ENCODE measurements at places on chromosomes 3 and 15.

- DNase-seq, result no peak
These were observed 60.1 kb downstream of the DCLK3 start for GRCh38 chr3:36704280-36704679.

DNA sequence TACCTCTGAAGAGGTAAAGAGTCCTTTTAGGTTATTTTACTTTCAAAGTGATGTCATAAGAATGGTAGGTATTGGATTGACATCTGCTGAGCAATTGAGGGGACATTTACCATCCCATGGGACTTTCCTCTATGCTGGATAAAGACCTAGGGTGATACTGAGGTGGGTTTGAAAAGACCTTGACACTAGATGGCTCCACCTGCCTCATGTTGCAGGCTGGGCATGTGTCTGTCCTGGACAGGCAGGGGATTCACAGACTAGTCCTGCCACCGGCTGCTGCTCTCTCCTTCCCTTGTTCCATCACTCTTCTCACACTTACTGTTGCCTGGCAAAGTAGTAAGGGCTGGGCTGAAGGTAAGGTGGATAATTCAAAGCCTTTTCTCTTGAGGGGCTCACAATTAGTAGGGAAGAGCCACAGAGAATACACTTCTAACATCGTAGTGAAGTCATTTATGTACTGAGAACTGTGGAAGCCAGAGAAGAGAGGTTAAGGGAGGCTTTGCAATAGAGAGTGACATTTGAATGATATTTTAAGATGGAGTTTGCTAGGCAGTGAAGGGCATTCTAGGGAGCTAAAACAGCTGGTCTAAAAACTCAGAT, 27.7 kb downstream of the TRAK1 start:
- peak; percentile 18 for DNase-seq

GRCh38 chr15:25670025-25670554, 193.0 kb downstream of the ATP10A start:
- DNase-seq, result no peak

DNA sequence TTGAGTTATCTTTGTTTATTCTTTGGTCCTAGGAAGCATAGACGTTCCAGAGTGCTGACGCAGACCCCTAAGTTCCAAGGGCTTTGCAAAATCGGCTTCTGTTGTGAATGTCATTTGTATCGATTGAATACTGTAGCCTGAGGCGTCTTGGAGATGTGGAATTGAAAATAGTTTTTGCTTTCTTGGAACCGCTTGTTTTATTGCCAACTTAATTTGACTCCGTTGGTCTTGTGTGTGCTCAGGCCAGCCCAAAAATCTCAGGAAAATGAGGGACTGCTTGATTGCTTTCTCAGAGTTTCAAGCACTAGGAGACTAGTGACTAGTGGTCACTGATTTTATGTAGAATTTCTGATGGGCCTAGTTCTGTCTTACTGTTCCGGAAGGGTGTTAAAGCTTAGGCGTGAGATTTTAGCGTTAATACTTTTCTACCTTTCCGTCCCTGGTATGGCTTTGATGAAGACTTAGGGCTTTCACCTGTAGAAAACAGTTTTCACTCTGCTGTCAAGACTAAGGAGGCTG, 263 bp upstream of the UTS2B start:
- DNase-seq, result no peak

Data from naive B cell (primary cell).